HT1080 (cell line): ENCODE measurements at places on chromosomes 16 and 17.

GRCh38 chr17:79806863-79807720 is 10.2 kb upstream of the CBX8 start:
- no peak for DNase-seq

GRCh38 chr17:50151937-50152547 is 1.6 kb upstream of the PPP1R9B start:
- DNase-seq = peak; percentile 93

GRCh38 chr17:3993493-3994220 is 29.4 kb upstream of the ATP2A3 start:
- DNase-seq = no peak

- DNase-seq = no peak
Observed at GRCh38 chr17:42050393-42051012, at the start of gene C17orf113. C17orf113 (minus strand) TSS chr17:42050601; CDS start chr17:42043376, 7,225 bp downstream.

DNA sequence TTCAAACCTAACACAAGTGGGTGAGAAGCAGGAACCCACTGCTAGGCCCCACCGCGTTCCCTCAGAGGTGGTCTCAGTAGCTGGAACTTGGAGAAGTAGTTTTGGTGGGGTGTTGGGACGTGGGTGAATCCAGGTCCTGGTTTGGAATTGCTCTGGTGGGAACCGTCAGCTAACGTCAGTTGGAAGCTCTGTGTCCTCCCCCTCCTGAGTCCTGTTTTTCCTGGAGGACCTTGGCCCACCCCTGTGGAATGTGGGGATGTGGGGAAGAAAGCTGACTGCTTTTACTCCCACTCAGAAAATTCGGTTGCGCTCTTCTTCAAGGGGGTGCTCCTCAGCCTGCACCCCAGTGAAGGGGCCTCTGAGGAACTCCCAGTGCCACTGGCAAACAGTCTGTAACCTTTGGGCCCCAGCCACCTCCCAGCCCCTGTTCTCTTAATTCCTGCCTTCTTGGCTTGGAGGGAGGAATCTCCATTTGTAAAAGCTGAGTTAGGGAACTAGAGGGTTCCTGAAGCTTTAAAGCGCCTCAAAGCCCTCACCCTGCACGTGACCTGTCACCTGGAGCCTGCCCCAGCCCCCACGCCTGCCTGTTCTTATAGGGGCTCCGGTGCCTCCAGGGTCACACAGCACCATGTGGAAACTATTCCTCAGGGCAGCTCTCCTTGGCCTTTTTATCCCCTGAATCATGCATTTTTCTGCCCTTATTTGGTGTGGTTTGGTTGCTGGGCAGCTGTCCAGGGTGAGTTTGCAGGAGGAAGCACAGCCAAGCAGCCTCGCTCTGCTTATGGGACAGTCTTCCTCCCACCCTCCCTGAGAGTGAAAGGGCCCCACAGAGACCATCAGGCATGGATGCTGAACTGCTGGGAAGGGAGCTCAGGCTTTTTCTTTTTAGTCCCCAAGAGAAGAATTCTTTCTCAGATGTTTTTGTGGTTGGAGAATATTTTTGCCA is 16.2 kb upstream of the NAGLU start:
- peak; percentile 98 for DNase-seq

DNA sequence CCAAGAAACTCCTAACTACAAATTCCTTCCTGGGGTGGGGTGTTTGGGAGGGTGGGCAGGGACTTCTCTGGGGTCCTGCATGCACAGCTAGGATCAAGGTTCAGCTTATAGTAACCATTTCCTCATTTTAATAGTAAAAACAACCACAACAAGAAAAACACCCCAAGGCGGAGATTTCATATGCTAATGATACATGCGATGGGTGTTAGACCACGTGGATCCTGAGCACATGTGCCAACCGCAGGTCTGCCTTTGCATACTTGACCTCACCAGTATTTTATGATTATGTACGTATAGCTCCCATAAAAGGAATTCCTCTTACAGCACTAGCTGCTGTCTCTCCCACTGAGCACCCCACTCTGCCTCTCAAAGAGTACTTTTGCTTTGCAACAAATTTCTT is 1.9 kb downstream of the KRTAP4-11 start:
- DNase-seq = no peak

DNA sequence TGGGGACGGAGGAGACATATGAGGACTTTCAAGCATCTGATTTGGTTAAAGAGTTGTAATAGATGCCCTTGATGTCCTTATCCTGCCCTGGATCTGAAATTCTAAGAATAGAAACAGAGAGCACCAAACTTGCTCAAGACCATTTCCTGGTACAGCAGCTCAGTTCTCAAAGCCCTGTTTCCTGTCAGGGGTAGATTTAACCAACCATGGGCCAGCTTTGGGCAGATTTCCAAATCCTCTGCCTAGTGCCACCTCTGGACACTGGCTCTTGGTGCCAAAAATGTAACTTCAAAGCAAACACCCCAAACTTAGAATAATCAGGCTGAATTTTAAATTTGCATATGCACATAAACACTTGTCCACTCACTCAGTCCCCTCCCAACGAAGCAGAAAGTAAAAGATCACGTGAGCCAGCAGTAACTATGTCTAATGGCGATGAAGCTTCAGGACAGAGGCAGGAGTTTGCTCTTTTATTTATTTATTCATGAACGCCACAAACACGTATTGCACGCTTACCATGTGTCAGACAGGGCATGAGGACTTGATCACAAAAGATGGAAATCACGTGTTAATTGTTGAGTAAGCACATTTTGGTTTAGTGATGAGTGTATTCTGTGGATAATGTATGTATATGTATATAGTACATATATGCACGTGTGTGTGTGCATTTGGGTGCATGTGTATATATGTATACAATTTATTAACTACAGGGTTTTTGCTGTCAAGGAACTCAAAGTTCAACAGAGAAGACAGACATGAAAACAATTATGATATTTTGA is 23.1 kb upstream of the SDK2 start:
- no peak for DNase-seq

DNA sequence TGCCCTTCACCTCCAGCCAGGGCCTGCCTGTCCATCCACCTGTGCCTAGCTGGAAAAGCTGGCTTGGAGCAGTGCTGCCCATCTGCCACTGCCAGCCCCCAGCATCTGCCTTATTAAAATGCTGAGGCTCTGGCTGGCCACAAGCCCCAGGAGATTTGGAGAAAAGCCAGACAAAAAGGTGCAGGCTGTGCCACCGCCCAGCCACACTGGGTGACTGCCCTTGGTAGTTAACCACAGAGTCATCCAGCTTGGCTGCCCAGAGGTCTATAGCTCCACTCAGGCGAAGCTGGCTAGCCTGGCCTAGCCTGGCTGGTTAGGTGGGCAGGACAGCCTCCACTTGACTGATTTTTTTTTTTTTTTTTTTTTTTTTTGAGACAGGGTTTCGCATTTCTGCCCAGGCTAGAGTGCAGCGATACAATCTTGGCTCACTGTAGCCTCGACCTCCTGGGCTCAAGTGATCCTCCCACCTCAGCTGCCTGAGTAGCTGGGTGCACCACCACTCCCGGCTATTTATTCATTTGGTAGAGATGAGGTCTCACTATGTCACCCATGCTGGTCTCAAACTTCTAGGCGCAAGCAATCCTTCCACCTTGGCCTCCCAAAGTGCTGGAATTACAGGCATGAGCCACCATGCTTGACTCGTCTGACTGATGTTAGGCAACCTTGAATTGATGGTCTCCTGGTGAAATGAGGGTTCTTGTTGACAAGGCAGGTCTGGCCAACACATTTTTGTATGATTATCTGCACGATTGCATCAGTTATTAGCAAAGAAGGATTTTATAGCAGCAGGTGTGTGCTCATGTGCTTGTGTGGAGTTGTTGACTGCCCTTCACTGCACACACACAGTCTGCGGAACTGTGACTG is 103.8 kb downstream of the RAB11FIP4 start:
- no peak for DNase-seq

DNA sequence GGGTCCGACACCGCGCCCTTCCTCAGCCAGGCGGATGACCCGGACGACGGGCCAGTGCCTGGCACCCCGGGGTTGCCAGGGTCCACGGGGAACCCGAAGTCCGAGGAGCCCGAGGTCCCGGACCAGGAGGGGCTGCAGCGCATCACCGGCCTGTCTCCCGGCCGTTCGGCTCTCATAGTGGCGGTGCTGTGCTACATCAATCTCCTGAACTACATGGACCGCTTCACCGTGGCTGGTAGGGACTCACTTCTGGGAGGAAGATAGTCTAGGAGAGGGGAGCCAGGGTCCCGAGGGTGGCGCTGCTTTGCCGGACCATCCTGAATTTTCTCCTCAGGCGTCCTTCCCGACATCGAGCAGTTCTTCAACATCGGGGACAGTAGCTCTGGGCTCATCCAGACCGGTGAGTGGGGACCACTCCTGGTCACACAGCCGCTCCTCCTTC is 601 bp downstream of the SPNS1 start:
- no peak for DNase-seq

DNA sequence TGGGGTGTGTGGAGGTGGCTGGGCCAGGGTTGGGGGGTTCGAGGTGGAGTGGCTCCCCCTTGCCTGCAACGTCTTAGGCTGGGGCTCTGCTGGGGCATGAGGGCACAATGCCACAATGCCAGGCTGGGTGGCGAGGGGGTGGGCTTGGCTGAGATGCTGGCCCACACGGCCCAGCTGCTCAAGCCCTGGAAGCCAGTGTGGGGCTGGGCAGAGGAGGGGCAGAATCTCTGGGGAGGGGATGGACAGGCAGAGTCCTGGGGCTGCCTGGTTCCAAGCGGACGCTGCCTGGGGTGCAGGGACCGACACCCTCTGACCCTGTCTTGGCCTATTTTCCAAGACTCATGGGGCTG is 37.5 kb upstream of the SSTR5 start:
- no peak for DNase-seq
